Articular chondrocyte of knee joint (primary cell): ENCODE measurements at places on chromosomes 16 and 17. TPM values are rescaled to one million over a fixed set of nuclear protein-coding genes. Genes with fewer than 3 reads are reported as not detected.

The KRT14 gene
- 0.78 and 1.6 TPM in 2 replicates for total RNA-seq

The KRTAP17-1 gene
- not detected in 2 replicates for total RNA-seq

The HSD3B7 gene
- total RNA-seq = 42.6 and 51.9 TPM in 2 replicates

The ZPBP2 gene
- total RNA-seq = not detected in 2 replicates

The METTL26 gene
- 64.2 and 79.6 TPM in 2 replicates for total RNA-seq
